ENCODE measurements at places on chromosomes 5 and 9.

DNA sequence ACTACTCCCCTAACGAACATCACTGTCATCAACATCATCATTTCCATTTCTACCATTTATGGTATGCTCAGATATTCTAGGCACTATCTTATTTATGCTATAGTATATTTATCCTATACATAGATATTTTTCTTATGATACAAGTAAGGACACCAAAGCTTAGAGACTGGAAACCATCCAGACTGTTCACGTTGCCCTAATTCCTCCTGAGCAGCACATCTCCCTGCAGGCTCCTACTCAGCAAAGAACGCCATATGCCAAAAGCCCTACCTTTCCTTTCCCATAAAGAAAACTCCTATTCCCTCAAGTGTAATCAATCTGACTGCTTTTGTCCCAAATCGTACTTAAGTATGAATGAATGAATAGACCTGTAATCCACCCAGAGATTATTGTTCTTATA is 247.0 kb downstream of the PRELID2 start:
- H3K27ac ChIP-seq = no peak overlapping the region
- no peaks in the 10 kb centered on the region for H3K4me1 ChIP-seq

GRCh38 chr9:76352026-76352620 is 42.1 kb downstream of the RFK start:
- no peak for DNase-seq
- no peaks in the 10 kb centered on the region for H3K36me3 ChIP-seq
- peaks cover 22% of the 10 kb centered on the region for H3K27me3 ChIP-seq
- H3K27ac ChIP-seq = no peak overlapping the region
- H3K4me3 ChIP-seq = no peak overlapping the region
- H3K4me1 ChIP-seq = no peaks in the 10 kb centered on the region

- H3K27ac ChIP-seq = no peak overlapping the region
- no peaks in the 10 kb centered on the region for H3K4me1 ChIP-seq
- peaks cover 2% of the 10 kb centered on the region for H3K36me3 ChIP-seq
- no peaks in the 10 kb centered on the region for H3K27me3 ChIP-seq
- DNase-seq = no peak
- H3K4me3 ChIP-seq = no peak overlapping the region
Measured at GRCh38 chr9:121819428-121820231, 168.2 kb downstream of the DAB2IP start.

- DNase-seq = no peak
- no peaks in the 10 kb centered on the region for H3K4me1 ChIP-seq
- peaks cover 15% of the 10 kb centered on the region for H3K27me3 ChIP-seq
- no peak overlapping the region for H3K4me3 ChIP-seq
Measured at GRCh38 chr5:112289465-112289864, 129.6 kb downstream of the EPB41L4A start.

GRCh38 chr5:92977846-92978540 is 603.0 kb downstream of the NR2F1-AS1 start:
- DNase-seq = no peak
- no peaks in the 10 kb centered on the region for H3K4me1 ChIP-seq
- H3K36me3 ChIP-seq = no peaks in the 10 kb centered on the region

- no peak overlapping the region for H3K27ac ChIP-seq
- peak overlapping the region; percentile 84 for H3K4me3 ChIP-seq
- peaks cover 8% of the 10 kb centered on the region for H3K27me3 ChIP-seq
- no peaks in the 10 kb centered on the region for H3K36me3 ChIP-seq
- no peak for DNase-seq
Measured at GRCh38 chr9:137278061-137278701, 655 bp downstream of the TOR4A start.

DNA sequence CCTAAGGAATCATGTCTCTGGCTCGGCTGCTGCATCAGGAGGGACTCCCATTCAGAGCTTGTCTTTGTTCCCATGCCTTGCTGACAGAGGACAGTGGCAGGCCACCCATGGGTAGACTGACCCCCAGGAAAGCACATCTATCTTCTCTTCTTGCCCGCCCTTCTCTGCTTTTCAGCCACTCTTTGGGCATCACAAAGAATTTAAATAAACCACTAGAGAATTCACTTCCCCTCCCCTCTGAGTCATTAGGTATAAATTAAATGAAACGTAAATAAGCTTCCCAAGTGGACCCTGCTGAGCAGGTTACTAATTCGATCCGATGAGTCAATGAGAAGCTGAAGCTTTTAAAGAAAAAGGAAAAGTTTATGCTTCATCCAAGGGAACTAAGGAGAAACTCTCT is 97.0 kb downstream of the DRD1 start:
- H3K4me1 ChIP-seq = no peaks in the 10 kb centered on the region
- no peaks in the 10 kb centered on the region for H3K36me3 ChIP-seq
- no peak overlapping the region for H3K27ac ChIP-seq
- no peak for DNase-seq
- peaks cover 37% of the 10 kb centered on the region for H3K27me3 ChIP-seq

GRCh38 chr5:154721481-154722058 is 33.6 kb upstream of the LARP1 start:
- H3K36me3 ChIP-seq = no peaks in the 10 kb centered on the region
- H3K4me3 ChIP-seq = no peak overlapping the region
- no peak for DNase-seq
